ENCODE measurements at places on chromosomes 3 and 15.

DNA sequence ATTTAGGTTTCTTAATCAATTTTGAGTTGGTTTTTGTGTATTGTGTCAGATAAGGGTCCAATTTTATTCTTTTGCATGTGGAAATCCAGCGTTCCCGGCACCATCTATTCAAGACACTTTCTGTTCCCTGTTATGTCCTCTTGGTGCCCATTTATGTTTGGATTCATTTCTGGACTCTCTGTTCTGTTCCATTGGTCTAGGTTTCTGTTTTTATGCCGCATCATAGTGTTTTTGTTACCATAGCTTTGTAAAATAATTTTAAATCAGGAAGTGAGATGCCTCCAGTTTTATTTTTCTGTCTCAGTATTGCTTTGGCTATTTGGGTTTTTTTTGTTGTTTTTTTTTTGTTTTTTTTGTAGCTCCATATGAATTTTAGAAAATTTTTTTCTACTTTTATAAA lies 97.1 kb downstream of the LRRC28 start:
- no peak for DNase-seq

- DNase-seq: no peak
Measured at GRCh38 chr3:187016639-187017345, 86.5 kb downstream of the ST6GAL1 start.

DNA sequence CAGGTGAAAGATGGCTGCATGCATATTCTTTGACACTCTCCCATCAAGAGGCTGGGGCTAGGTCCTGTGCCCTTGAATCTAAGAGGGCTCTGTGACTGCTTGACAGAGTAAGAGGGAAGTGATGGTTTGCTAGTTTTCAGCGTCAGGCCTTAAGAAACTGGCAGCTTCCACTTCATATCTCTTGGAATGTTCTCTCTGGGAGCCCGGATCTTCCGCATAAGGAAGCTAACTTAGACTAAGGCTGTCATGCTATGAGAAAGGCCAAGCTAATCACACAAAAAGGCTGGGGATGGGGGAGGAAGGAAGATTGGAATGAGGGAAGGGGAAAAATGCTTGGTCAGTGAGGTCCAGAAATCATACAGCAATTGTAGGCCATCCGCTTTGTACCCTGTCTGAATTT lies 50.0 kb downstream of the MB21D2 start:
- DNase-seq: no peak

GRCh38 chr3:39296197-39297077 lies 16.6 kb upstream of the CX3CR1 start:
- DNase-seq: no peak

GRCh38 chr15:70153921-70154717 lies 56.4 kb upstream of the TLE3 start:
- no peak for DNase-seq

GRCh38 chr3:149783576-149783975 lies 8.8 kb downstream of the ANKUB1 start:
- DNase-seq: no peak

Measured in activated gamma-delta T cell treated with Interleukin-2 at 50 U/mL for 16 hours (primary cell).